ENCODE measurements at places on chromosomes 12 and 14.

- no peak for DNase-seq
Observed at GRCh38 chr14:49766839-49767238, 1.1 kb upstream of the KLHDC2 start.

DNA sequence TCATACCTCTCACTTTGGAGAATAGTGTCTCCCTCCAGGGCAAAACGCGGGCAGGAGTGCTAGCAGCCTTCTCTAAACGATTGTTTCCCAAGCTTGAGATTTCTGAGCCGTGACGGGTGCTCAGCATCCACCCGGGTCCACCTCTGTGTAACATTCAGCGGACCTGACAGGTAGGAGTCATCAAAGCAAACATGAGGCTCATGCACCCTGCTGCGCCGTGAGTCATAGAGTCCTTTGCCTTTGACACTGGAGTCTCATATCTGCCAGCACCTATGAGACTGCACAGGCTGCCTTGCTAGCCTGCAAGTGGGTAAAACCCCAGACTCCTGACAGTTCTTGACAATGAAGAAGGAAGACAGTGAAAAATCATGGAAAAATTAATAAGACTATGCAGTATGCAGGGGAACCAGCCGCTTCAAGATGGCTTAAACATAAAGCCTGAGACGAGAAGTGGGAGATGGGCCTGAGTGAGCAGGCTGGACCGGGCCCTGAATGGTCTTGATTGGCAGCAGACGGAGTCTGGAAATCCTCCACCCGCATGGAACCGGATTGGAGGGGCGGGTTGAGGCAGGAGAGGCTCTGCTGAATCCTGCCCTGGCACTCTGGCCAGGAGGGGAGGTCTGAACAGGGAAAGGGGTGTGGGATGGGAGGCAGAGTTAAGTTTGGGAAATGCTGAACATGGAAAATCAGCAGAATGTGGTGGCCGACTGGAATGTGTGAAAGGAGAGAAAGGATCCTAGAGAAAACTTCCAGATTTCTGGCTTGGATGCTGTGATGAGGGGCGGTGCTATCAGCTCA, 54.2 kb downstream of the LGMN start:
- no peak for DNase-seq

DNA sequence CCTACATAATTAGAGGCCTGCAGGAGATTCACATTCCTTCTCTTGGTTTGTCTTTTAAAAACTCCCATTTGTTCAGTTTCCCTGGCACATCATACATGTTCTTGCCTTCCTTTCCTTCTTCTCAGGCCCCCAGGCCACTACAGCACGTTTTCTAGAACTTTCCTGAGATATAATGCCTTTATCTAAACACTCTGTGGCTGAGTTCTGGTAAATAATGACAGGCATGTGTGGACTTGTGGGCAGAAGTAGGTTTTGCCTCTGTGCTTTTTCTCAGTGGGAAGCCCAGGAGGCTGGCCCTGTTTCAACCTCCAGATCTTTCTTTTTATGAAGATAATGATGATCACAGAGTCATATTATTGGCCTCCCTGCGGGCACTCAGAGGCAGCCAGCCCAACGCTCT, 117.2 kb downstream of the TMX1 start:
- DNase-seq, result peak; percentile 41

DNA sequence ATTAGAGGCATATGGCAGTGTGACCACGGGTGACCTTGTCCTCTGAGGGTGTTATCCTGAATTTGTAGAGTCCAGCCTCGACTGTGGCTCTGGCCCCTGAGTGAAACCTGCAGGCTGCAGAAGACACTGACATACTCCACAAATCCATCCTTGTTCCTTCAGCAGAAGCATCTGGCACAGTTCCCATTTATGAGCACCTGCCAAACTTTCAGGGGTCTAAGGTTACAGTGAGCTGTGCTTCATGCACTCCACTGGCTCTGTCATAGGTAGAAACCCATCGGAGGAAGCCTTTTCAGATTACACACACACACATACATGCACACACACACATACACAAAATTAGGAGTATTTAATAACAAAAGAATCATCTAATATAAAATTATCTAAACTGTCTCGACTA, 13.6 kb upstream of the NUAK1 start:
- DNase-seq, result no peak

DNA sequence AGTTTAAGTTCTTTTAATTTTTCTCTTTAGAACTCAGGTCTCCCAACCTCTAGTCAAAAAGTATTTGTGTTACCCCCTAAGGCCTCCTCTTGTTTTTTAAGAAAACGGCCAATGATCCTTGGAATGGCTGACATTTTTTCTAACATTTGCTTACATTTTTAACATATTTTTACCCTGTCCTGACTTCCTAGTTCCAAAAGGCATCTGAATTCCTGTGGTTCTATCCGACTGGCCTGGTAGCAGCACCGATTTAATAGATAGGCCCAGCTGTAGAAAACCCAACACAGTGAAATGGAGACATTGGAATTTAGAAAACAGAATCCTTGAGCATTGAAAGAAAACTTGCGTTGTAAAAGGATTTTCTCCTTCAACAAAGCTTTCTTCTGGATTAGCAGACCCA, 134.7 kb upstream of the GSC start:
- DNase-seq, result peak; percentile 92

DNA sequence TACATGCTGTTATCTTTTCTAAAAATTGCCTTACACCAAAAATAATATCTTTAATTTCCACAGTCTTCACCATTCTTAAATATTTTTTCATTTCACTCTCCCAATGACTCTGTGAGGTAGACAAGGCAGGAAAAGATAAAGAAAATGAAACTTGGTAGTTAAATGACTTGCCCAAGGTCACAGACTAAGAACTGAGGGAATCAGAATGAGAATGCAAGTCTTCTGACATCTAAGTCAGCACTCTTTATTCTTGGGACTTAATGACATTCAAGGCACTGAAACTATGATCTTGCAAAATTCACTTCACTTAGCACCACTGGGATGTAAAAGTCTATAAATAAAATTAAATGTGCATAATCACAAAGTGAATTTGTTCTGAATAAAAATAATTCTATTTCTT, 104.5 kb downstream of the SLC2A13 start:
- no peak for DNase-seq

DNA sequence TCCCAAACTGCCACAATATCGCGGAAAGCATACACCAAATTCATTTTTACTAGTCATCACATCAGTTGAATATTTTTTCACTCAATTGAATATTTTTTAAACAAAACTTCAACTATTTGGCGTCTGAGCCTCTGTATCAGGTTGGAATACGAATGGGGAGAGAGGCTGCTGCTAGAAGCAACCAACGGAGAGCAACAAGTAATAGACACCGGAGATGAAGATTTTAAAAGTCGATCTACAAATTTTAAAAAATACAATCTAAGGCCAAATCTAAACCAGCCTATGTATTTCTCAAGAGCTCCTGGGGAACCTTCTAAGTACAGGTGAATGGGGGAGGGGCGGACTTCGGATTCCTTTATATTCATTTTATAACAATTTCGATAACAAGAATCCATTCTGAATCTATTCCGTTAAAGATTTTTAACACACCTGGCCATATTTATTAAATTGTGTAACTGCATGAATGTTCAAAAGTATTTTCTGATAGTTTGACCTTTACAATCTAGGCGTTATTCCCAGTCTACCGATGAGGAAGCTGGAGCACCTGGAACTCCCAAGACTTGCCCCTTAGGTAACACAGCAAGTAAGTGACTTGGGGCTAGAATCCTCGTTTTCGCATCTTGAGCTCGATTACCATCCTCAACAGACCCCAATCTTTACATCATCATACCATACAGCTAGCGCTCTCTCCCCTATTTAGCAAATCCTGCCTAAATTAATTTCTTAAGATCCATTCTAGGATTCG, 1.2 kb downstream of the GNPNAT1 start:
- DNase-seq, result no peak

DNA sequence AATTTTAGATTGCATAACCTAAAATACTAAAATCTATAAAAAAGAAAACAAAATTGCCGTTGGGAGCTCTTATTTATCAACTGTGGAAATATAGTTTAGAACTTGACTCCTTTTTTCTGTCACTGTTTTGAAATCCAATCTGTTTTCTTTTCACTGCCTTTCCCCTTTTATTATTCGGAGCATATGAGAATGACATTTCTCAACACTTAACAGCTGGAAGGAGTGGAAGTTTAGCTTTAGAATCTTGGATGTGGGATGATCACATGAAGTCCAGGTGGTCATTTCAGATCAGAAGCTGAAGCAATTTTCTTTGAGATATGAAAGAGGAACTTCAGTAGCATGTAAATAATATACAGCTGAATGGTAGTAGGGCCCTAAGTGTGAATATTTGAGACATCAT, 16.7 kb downstream of the TRHDE start:
- DNase-seq, result no peak

- DNase-seq, result no peak
Observed at GRCh38 chr12:31853520-31853919, 105.7 kb upstream of the RESF1 start.

- no peak for DNase-seq
Observed at GRCh38 chr12:122076743-122077495, 1.6 kb upstream of the MLXIP start.

DNA sequence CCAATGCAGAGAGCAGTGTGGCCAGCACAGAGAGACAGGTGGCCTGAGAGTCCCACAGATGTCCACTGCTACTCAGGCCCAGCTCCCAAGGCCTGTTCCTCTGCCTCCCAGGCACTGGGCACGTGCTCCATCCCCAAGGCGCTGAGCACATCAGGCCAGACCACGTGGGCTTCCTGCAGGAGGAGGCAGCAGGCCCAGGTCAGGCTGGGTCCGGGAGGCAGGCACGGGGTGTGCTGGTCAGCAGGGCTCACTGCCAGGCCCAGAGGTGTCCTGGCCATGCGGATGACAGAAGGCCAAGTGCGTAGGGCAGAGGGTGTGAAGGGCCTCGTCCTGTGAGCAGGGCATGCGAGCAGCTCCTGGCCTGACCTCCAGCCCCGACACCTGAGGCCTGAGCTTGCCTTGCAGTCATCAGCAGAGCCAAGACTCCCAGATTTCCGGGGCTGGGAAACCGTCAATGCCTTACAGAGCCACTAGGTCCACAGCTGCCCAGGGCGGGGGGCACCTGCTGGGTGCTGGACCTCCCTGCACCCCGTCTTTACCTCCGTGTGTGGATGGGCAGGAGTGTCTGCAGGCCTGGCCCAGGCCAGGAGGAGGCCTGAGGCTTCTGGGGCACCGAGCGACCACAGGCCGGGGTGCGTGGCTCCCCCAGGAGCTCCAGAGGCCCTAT, 14.9 kb downstream of the TRMT61A start:
- no peak for DNase-seq

DNA sequence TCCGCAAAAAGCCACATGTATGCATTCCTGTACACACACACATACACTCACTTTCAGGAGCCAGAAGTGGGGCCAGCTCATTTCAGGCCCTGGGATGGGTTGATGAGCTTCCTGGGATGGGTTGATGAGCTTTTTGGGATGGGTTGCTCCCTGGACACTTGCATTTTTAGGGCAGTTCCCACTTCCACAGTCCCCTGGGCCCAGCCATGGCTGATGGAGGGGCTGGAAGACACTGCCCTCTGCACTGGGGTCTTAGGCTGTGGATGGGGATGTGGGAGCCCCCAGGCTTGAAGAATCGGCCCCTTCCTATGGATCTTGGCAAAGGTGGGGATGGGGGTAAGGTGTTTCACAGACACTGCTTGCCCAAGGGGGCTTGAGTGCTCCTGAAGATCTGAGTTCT, 12.7 kb downstream of the ACVRL1 start:
- DNase-seq, result no peak

GRCh38 chr12:22626406-22626805, 1.4 kb downstream of the ETNK1 start:
- peak; percentile 31 for DNase-seq

DNA sequence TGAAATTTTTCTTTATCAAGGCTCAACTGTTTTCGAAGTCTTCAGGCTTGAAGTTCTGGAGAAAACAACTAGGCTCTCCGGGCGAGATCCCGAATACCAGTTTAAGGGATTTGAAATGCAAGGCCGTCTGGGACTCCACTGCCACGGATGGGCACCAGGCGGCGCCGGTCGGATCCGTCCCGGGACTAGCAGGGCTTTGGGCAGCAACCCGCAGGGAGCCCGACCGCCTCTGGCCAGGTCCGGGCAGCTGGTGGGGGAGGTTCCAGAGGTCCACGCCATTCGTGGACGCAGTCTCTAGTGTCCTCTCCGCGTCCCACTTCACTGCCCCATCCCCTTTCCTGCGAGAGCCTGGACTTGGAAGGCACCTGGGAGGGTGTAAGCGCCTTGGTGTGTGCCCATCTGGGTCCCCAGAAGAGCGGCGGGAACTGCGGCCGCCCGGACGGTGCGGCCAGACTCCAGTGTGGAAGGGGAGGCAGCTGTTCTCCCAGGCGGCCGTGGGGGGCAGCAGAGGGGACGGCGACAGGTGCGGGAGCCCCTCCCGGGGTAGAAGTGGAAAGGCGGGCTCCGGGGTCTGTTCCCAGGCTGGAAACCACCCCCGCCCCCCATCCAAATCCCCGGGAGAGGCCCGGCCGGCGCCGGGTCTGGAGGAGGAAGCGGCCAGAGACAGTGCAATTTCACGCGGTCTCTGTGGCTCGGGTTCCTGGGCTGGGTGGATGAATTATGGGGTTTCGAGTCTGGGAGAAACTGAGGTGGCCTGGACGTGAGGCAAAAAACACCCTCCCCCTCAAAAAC, 838 bp upstream of the ERBB3 start:
- peak; percentile 79 for DNase-seq

GRCh38 chr12:1083889-1084262, 92.9 kb downstream of the ERC1 start:
- peak; percentile 52 for DNase-seq

DNA sequence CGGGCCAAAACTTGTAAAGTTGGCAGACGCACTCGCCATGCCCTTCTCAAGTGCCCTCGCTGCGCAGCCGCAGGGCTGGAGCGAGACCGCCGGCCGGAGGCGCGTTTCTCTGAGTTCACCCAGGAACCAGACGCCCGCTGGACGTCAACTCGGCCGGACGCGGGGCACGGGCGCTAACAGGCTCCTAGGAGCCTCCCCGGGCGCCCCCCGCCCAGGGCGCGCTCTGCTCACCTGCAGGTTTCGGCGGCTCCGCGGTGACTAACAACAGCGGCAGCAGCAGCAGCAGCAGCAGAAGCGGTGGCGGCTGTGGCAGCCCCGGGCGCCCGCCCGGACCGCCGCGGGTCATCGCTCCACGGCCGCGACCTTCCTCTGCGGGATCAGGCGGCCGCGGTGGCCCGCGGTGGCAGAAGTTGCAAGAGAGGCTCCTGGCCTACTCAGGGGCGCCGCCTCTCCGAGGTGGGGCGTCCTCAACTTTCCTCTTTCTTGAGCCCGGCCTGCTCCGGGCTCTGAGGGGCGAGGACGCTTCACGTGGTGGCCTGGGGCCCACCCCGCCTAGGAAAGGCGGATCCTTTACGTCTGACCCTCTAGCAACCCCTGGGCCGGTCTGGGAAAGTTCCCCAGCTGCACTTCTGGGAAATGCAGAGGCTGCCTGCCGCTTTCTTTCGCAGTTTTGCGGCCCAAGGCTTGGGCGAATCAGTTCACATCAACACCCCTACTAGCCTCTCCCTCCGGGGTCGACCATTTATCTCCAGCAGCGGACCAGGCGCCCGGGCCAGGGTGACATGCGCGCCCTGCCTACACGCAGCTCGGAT, at the start of gene PLBD1:
Gene PLBD1 (minus strand): TSS at position 533 of the 812 bp plus-strand sequence. CDS start 187 bp downstream, at position 346.
- DNase-seq, result peak; percentile 21

DNA sequence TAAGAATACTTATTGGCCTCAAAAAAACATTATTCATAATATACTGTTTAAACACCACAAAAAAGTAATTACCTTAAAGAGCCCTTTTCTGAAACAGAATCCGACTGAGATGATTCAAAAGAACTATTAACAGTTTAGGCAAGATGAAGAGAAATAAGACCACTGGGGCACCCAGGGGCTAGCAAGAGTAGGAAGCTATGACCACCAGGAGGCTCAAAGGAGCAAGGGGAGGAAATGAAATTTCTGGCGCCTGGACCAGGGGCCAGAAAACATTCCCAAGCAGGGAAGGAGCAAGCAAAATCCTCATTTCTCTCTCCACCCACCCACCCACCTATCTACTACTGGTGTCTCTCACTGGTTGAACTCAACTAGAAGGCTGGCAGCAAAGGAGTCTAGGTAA, 6.3 kb upstream of the DCAF4 start:
- DNase-seq, result no peak
